Stimulated activated CD8-positive, alpha-beta memory T cell treated with anti-CD3 and anti-CD28 coated beads, Interleukin-15, amount 100 ng/mL, for 48 hours (primary cell): ENCODE measurements at places on chromosomes 1 and 21.

- no peak for DNase-seq
Observed at GRCh38 chr1:183983371-183984105, 54.0 kb downstream of the COLGALT2 start.

- DNase-seq, result no peak
Observed at GRCh38 chr1:61192663-61193330, 110.4 kb downstream of the NFIA start.

- DNase-seq, result no peak
Observed at GRCh38 chr21:45122432-45123132, 48.2 kb downstream of the ADARB1 start.

GRCh38 chr1:48245106-48245505 lies 22.6 kb downstream of the SLC5A9 start:
- DNase-seq, result no peak

- DNase-seq, result no peak
Observed at GRCh38 chr1:165933446-165934170, 106.2 kb downstream of the UCK2 start.

GRCh38 chr1:9874959-9875635 lies 35.0 kb downstream of the CTNNBIP1 start:
- peak; percentile 43 for DNase-seq

DNA sequence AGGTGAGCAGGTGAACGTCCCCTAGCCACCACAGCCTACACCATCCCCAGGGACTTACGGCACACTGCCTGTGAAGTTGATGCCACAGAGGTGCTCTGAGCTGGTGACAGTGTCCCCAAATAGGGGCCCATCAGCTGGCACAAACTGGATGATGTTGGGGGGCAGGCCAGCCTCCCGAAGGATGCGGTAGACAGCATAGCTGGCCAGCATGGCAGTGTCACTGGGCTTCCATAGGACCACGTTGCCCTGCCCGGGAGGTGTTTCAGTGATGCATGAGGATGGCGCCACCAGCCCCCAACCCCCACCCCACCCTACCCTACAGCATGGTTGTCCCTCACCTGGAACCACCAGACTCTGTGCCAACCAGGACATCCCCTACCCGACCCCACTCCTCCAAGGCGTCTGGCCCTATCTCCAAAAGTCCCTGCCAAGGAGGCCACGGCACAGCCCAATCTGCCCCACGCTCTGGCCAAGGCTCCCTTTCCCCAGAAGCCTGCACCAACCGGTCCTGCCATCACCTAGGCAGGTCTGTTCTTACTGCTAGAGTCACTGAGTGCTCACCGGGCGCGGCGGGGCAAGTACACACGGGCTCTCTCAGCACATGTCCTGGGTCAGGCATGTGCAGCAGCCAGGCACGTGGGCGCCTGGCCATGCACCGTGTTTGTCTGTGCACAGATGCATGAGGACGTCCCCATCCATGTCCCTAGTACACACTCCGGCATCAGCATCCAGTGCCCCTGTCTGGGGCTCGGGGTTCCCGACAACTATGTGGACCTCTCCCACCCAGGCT lies 20.5 kb downstream of the ALDH4A1 start:
- no peak for DNase-seq

GRCh38 chr1:156050376-156050775 lies 3.2 kb downstream of the UBQLN4 start:
- DNase-seq, result no peak

GRCh38 chr1:26126321-26127084 lies 14.9 kb downstream of the PDIK1L start:
- peak; percentile 13 for DNase-seq

DNA sequence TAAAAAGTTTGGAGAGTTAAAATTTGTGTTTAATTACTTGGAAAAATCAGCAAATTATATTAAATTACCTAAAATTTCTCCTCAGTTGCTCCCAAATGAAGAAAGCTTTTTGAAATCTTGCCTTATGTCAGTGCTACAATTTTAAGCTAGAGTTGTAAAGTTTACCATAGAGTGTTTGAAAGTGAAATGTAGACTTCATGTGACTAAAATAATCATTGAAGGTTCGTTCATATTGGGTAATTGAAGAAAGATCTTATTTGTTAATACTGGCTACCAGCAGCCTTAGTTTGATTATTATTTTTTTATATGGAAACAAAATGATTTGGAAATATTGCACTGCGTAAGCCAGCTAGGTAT lies 4.4 kb downstream of the DYRK1A start:
- DNase-seq, result no peak

- no peak for DNase-seq
Observed at GRCh38 chr1:14452551-14452950, 145.9 kb upstream of the KAZN start.

DNA sequence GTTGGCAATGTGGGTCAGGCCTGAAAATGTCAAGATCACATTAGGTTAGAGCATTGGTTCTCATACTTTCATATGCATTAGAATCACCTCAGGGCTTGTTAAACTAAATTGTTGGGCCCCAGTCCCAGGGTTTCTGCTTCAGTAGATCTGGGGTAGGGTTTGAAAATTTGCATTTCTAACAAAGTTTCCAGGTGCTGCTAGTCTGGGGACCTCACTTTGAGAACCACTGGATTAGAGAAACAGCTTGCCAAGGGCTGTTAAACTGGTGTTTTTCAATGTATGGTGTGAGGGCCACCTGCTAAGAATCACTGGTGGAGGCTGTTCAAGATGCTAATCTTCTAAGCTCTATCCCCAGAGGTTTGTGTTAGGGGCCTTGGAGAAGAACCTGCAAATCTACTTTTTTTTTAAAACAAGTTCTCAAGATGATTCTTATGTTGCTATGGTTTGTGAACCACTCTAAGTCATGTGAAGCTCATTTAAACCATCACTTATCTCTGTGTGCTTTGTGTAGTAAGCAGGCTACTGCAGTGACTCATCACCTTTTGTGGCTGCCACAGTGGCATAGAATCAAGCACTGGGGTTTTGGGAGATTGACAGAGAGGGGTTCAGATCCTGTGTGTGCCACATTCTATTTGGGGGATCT lies 152.2 kb downstream of the S1PR1 start:
- no peak for DNase-seq

- DNase-seq, result no peak
Observed at GRCh38 chr1:60425528-60425927, 352.0 kb upstream of the C1orf87 start.

DNA sequence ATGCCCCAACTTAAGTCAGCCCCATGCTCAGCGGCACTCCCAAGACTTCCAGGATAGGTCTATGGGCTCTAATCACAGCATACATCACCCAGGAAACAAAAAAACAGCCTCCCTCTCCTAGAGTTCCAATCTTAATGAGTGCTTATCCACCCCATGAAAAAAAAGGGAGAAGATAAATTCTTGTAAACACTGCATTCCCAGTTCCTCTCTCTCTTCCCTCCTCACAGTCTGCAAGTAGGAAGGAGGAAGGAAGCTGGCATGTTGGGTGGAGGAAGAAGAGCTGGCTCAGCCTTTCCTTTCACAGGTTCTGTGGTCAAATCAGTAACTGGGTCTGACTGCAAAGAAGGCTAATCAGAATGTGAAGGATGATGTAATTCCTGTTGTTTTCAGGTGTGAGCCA lies 69.9 kb upstream of the ZC3H11B start:
- no peak for DNase-seq

GRCh38 chr1:9589144-9589718 lies 520 bp downstream of the TMEM201 start:
- DNase-seq, result peak; percentile 6

GRCh38 chr1:166836733-166837132 lies 2.5 kb upstream of the POGK start:
- DNase-seq, result no peak

GRCh38 chr1:39849203-39849602 lies 34.1 kb downstream of the TRIT1 start:
- no peak for DNase-seq

GRCh38 chr1:171984262-171984661 lies 143.0 kb downstream of the DNM3 start:
- no peak for DNase-seq

GRCh38 chr1:2306151-2306978 lies 78.2 kb downstream of the SKI start:
- DNase-seq, result no peak

DNA sequence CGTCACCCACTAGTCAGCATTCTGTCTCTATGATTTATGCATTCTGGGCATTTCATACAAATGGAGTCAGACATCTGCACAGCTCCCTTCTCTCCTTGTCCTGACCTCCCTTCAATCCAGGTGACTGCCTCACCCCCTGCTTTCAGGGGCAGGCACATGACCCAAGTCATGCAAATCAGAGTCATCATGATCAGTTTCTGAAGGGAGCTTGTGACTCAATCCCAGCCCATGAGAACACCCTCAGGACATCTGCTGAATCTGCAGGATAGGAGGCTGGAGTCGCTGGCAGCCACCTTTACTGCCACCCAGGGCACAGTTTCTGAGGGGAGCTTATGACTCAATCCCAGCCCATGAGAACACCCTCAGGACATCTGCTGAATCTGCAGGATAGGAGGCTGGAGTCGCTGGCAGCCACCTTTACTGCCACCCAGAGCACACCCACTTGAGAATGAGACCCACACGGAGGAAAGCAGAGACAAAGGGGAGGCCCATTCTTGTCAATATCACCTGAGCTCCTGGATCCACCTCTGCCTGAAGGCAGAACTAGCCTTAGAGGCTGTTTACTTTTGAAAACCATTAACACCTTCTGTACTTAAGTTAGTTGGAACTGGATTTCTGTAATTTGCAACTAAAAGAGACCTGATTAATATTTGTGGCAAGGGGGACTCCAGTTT lies 62.3 kb upstream of the SLC25A33 start:
- no peak for DNase-seq

DNA sequence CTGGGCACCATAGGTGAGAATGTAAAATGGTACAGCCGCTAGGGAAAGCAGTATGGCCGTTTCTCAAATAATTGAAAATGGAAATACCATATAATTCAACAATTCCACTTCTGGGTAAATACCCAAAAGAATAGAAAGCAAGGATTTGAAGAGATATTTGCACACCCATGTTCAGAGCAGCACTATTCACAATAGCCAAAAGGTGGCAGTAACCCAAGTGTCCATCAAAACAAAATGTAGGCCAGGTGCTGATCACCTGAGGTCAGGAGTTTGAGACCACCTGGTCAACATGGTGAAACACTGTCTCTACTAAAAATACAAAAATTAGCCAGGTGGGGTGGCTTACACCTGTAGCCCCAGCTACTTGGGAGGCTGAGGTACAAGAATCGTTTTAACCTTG lies 62.1 kb downstream of the OLIG1 start:
- DNase-seq, result no peak

DNA sequence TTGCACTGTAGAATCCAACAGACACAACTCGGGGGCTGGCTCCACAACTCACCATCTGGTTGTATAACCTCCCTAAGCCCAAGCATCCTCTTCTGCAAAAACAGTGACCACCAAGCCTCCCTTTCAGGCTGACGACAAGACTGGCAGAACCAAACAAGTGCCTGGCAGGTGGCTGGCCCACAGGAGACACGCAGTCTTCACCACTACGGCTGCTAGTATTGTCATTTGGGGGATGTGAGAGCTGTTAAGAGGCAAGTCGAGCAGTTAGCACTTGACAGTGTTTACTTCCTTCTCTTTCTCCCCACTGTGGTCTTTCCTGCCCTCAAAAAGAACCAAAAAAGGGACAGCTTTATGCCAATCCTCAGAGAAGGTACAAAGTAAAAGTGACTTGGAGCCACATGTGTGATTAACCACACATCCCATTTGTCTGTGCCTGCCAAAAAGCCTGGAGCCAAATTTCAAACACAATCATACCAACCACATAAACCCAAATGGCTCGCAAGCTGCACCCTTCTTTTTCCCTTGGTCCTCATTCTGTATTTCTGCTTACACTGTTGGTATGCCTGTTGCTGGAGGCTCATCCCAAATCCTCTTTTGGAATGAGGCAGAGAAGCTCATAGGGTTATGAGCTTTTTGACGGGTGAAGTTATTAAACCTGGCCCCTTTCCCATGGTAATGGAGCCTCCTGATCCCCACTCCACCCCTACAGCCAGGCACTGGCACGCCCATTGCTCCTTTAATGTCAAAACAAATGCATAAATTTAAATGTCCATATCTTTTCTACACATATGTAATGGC lies 94.1 kb downstream of the TGFBR3 start:
- no peak for DNase-seq

GRCh38 chr1:34970220-34970735 lies 14.9 kb downstream of the TMEM35B start:
- DNase-seq, result no peak

DNA sequence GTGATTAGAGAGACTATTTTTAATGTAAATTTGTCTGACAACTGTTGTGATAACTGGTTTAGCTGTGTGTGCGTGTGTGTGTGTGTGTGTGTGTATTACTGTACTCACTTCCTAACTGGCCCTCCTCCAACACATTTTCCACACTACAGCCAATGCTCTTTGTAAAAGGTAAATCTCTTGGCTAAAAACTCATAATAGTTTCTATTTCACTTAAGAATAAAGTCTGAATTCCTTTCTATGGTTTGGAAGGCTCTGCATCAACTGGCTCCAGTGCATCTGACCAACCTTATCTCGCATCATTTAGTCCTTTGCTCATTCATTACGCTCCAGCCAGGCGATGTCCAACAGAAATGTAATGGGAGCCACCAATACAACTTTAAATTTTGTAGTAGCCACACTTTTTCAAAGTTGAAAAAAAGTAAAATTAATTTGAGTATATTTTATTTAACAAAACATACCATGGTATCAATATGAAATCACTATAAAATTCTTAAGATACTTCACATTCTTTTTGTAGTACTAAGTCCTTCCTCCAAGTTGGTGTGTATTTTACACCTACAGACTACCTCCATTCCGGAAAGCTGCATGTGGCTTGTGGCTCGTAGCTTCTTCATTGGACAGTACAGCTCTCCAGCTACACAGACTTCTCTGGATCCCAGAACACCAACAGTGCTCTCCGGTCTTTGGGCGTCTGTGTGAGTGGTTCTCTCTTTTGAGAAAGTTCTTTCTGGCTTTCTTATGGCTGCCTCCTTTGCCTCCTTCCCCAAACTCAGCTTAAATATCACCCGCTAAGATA lies 68.9 kb downstream of the NRIP1 start:
- DNase-seq, result no peak

DNA sequence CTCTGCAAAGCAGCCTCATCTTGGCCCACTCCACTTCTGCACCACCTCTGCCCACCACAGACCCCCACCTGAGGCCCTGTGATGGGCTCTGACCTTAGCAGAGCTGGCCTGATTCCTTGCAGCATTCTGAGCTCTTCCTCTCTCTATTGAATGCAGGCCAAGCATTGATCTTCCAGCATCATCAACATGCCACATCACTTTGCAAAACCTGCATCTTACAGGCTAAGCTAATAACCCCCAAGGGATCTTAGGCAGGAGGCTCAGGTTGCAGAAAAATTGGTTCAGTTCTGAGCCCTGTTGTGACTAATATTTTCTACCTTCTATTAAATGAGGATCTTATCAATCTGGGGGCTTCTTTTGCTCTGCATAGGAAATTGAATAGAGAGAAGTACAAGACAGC lies 78.7 kb downstream of the ATP1A1 start:
- no peak for DNase-seq

- no peak for DNase-seq
Observed at GRCh38 chr1:211986628-211987254, 48.6 kb downstream of the INTS7 start.

DNA sequence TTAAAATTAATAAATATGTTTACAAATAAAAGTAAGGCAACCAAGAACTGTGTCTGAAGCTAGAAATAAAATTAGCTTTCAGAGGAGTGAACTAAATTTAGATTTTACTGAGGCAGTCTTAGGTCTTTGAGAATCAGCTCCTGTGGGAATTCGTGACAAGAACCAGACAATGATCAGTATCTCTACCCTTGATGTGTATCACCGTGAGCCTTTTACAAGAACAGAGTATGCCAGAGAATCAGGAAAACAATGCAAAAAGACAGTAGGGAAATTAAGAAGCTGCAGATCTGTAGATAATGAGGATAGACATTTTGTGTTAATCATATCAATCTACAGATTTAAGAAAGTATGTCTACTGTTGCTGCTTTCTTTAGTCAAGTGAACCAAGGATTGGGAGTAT lies 351.0 kb downstream of the COL11A1 start:
- DNase-seq, result no peak
